ENCODE measurements at places on chromosomes 6 and 20.

- no peak for DNase-seq
Measured at GRCh38 chr20:34123309-34123708, 11.3 kb upstream of the EIF2S2 start.

DNA sequence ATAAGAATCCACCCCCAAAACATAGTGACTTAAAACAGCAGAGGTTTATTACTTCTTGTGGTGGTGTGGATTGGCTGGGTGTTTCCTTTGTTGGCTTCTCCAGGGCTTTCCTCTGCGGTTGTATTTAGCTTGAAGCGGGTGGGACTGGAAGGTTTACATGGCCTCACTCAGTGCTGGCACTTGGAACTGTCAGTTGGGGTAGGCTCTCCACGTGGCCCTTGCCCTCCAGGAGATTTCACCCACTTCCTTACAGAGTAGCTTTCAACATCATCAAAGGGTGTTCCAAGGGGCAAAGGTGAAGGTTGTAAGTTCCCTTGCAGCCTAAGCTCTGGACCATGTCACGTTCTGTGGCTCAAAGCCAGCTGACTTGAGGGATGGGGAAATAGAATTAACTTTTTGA, 32.5 kb upstream of the NKX2-2 start:
- DNase-seq = no peak

GRCh38 chr6:5736016-5736738, 270.5 kb downstream of the NRN1 start:
- DNase-seq = no peak

DNA sequence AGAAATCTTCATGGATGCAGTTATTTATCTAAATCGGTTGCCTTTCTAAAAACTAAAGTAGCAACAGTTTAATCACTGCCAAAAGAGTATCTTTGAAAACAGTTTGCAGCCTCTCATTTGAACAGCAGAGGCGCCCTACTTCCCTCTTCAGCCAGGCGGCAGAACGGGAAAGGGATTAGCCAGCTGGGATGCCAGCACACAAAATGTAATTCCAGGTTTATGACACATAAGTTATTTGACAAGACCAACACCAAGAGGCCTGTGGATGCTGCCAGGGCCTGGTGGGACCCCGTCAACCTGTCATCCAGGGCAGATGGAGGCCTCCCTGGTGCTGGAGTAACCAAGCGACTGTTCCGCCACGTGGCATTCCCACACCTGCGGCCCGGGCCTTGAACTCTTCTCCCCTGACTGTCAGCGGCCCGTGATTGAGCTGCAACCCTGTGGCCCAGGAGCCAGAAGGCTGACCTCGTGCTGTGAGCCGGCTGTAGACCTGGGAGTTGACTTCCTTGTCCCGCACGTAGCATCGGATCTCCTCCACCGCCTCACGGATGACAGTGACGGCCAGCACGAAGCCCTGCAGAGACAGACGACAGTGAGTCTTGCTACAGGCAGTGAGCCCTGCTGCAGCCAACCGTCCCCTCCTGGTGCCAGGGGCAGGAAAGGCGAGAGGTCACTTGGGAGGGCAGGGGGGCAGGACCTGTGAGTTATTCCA, 55.5 kb downstream of the ATP9A start:
- peak; percentile 37 for DNase-seq

GRCh38 chr6:24545691-24546090, 50.9 kb downstream of the ALDH5A1 start:
- DNase-seq = no peak

DNA sequence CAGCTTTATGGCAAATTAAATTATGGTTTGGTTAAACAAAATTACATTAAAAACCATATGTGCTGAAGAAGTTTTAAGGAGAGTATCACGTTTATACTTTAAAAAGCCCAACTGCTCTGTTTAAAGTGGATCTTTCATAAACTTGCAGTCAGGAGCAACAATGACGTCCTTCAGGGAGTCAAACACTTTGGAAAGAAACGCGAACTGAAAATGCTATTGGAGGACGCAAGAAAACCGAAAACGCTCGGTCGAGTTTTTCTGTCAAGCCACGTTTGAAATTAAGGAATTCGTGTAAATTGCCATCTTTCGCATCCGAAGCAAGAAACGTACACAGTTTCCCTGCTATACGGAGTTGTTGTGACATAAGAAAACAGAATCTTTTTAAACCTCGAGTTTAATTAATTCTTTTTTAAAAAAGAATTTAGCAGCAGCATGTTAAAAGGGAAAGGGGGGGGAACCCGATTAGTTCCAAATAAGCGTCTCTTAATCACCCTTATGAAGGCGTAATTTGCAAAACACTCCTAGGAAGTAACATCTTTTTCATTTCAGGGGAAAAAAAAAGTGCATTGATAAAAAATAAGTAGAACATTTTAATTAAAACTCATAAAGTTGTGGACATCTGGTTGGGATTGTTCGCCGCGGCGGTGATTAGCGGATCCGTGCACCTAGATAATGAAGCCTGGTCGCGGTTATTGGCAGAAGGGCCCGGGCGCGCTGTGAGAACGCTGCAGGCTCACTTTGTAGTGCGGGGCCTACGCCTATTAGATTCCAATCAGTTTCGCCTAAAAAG, 295.4 kb downstream of the TFAP2C start:
- DNase-seq = no peak

- no peak for DNase-seq
Measured at GRCh38 chr6:79634491-79635231, 3.5 kb downstream of the SH3BGRL2 start.

All from GM03348 (cell line).